ENCODE measurements at places on chromosomes 5 and 9.
A peak's percentile ranks its signal among the peaks of the same experiment; 100 is the strongest.

- peak; percentile 61 for DNase-seq
Observed at GRCh38 chr5:138148811-138149210, 9.6 kb upstream of the NME5 start.

DNA sequence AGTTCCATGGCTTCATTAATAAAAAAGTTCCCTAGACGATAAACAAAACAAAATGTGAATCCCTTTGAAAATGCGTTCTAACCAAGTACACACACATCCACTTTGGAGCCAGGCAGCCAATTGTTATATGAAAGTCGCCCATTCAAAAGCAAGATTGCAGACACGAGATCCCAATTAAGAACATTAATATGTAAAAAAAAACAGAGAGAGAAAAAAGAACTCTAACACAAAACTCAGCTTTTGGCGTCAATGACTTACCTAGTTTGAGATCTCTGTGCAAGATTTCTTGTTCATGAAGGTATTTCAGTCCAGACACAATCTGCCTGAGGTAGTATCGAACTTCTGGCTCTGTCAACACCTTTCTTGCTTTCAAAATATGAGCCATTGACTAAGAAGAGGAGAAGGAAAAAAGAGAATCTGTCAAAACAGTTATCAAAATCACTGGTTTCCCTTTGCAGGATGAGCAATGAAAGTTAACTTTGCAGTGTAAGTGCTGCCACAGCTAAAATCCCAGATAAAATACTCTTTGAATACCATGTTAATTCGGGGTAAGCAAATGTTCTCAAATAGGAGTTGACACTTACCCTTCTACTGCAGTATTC lies 1.6 kb downstream of the PLK2 start:
- DNase-seq: no peak

- DNase-seq: no peak
Observed at GRCh38 chr5:175746851-175747250, 89.0 kb downstream of the HRH2 start.

GRCh38 chr5:134145041-134145757 lies 30.7 kb downstream of the TCF7 start:
- DNase-seq: no peak

DNA sequence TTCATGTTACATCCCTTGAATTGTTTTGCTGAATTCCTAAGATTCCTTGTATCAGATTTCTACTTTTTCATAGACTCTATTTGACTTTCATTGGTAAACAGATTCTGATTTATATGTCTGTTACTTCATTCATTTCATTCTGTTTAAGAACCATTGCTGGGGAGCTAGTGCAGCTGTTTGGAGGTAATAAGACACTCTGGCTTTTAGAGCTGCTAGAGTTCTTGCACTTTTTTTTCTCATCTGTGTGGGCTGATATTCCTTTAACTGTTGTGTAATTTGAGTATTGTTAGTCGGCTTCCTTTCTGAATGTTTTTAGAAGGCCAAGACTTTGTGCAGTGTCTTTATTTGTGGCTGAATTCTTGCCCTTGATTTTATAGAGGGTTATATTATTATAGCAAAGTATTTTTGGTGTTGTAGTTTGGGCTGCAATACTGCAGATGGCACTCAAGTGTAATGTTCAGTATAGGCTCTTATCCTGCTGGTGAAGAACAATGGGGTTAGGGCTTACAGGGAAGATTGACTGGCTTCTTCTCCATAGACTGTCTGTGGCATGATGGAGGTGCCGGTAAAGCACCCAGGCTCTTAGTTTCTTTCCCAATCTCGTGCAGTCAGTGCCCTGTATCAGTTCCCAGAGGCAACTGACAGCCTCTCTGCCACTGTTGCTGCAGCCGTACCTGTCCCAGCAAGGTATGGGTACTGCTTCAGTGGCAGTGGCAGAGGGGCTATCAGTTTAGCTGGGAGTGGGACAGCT lies 162.2 kb downstream of the OXCT1 start:
- DNase-seq: no peak

- no peak for DNase-seq
Observed at GRCh38 chr5:92904021-92904420, 677.0 kb downstream of the NR2F1-AS1 start.

DNA sequence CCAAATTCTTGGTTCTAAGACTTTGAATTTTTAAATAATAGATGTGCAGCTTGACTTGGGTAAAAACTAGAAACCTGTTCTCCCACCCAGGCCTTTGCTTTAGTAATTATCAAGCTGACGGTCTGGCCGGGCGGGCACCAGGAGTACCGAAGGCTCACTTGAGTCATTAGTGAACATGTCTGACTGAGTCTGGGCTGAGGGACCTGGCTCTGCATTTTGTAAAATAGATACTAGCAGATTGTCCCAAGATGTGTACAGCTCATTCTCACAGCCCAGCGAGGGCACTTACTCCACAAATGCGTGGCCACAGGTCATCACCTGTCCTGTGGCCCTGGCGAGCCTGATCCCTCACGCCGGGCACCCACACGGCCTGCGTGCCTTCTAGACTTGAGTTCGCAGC lies 216.2 kb downstream of the FANCC start:
- no peak for DNase-seq
